ENCODE measurements at places on chromosomes 7 and 10. TPM values are rescaled to one million over a fixed set of nuclear protein-coding genes. Genes with fewer than 3 reads are reported as not detected.

DNA sequence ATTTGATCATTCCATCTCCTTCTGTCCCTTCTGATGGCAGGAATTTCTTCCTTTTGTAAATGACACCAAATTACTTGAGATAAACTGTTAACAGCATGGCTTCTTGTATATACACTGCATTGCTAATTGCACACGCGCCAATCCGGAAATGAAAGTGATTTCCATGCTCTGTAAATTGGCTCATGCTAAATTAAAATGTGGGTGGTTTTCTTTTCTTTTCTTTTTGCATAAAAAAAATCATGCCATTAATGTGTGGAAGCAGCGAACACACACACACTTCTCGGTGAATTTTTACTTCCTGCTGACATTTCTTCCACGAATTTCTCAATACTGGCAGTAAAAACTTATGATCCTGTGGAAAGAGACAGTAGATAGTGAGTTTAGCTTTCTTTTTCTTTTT is 123.1 kb upstream of the CCDC6 start:
- no peaks in the 10 kb centered on the region for H3K27me3 ChIP-seq
- no peak for DNase-seq
- no peaks in the 10 kb centered on the region for H3K4me1 ChIP-seq
- H3K36me3 ChIP-seq, result no peaks in the 10 kb centered on the region
- no peak overlapping the region for H3K27ac ChIP-seq

DNA sequence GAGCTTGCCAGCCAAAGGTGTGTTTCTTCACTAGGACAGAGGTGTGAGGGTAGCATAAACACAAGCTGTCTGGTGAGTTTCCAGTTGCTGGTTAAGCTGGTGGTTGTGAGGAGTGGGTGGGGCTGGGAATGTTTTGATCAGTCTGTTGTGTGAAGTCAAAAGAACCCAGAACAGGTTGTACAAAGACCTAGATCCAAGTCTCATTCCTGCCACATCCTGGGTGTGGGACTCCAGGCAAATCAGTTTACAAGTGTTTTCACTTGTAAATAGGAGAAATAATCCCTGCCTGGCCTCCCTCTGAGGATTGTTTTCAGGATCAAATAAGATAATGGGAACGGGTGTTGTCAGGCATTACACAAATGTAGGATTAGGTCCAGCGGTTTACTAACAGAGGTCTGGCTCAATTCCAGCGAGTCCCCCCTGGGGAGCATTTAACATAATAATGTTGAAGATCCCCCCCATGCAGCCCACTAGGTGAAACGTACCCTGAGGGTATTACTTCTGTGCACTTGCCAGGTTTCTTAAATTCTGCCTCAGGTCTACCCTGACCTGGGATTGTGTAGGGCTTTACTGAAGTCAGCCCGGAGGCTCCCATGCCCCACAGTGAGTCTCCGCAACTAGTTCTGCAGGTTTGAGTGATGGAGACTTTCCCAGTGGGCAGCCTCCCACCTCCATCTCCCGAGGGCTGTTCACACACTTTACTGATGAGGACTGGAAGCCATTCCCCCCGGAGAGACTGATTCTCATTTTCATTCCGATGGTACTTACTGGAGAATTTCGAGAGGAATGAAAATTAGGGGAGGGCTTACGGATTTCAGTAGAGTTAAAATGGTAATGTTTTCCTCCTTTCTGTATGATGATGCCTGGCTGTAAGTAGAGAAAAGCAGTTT is 2.7 kb upstream of the FRAT2 start:
- no peaks in the 10 kb centered on the region for H3K36me3 ChIP-seq
- no peak overlapping the region for H3K4me3 ChIP-seq
- no peak overlapping the region for H3K27ac ChIP-seq
- H3K4me1 ChIP-seq, result peaks cover 25% of the 10 kb centered on the region
- peaks cover 14% of the 10 kb centered on the region for H3K27me3 ChIP-seq

- H3K27me3 ChIP-seq, result peaks cover 36% of the 10 kb centered on the region
- no peaks in the 10 kb centered on the region for H3K36me3 ChIP-seq
- DNase-seq, result no peak
- no peak overlapping the region for H3K27ac ChIP-seq
- peaks cover 9% of the 10 kb centered on the region for H3K4me1 ChIP-seq
Measured at GRCh38 chr7:100968031-100968430, 1.3 kb upstream of the MUC12 start.

GRCh38 chr10:88125766-88126165 is 262.3 kb downstream of the PTEN start:
- no peak for DNase-seq
- H3K4me1 ChIP-seq, result peaks cover 2% of the 10 kb centered on the region
- H3K27ac ChIP-seq, result no peak overlapping the region
- H3K36me3 ChIP-seq, result no peaks in the 10 kb centered on the region

DNA sequence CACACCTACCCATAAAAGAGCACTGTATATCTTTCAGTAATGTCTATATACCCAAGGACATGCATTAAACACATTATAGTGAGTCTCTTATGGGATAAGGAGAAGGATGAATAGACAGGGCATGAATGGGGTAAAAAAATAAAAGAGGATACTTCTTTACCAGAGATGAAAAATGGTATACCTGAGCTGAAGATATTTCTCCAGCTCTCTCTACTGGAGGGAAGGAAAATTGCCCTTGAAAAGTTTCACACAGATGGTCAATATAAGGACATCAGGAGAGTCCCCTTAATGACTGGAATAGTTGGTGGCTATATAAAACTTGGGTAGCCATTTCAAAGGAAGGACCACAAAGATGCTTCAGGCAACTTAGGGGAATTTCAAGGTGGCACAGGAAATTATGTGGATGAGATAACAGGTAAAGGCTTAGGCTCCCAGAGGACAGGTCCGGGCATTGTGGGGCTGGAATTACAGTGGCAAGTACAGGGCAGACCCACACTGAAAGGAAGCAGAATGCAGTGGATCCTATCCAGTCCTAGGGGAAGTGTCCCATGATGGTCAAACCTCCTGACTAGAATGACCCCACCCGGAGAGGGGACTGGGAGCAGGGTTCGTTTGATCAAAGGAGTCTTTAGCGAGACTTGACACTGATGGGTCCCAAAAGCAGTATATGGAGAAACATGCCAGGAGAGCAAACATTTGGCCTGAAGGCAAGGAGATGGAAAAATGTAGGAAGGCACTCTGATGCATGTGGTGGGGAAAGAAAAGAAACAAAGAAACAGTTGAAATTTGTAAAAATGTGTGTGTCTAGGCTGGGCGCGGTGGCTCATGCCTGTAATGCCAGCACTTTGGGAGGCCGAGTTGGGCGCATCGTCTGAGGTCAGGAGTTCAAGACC is 35.6 kb downstream of the PLAU start:
- H3K4me3 ChIP-seq, result no peak overlapping the region
- H3K36me3 ChIP-seq, result no peaks in the 10 kb centered on the region
- peaks cover 2% of the 10 kb centered on the region for H3K27me3 ChIP-seq
- H3K27ac ChIP-seq, result no peak overlapping the region

DNA sequence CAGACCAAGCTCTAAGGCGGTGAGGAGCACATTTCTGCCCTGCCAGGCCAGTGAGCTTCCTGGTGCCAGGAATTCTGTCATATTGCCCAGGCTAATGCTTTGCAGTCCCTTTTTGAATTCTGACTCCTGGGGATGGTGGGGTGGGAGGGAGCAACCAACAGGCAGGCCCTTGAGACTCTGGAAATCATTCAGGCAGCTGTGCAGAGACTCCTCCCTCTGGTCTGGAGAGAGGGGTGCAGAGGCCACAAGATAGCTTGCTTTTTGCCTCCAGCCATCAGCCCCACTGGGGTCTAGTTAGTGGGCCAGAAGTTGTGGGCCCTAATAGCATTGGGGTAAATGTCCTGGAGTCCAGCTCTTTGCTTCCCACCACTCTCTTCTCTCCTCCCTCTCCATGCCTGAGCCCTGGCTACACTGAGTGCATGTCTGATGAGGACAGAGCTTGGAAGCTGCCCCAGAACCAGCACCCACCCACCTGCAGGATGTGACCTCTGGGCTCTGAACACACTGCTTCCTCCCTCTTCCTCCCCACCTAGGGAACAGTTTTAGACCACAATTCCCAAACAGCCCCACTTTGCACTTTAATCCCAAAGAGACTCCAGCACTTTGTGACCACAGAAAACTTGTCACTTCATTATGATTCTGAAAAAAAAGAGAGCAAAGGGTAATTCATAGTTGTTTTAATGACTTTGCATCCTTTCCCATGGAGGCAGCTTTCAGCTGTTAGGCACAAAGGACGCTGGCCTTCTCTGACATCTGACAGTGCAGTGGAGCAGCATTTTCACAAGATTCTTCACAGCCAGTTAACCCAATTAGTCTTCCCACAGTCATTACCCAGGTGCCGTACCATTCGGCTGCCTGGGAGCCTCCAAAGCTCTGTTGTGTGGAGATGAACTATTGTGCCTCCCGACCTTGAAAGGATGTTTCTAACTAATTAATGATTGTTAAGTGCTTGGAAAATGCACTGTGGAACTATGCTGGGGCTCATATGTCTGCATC is 262.5 kb downstream of the TRIL start:
- peaks cover 5% of the 10 kb centered on the region for H3K4me1 ChIP-seq
- H3K27me3 ChIP-seq, result no peaks in the 10 kb centered on the region
- no peak for DNase-seq
- no peaks in the 10 kb centered on the region for H3K36me3 ChIP-seq
- H3K27ac ChIP-seq, result no peak overlapping the region

The NYAP1 gene
- total RNA-seq, result 0.24 TPM

GRCh38 chr7:22651534-22652243 is 75.3 kb upstream of the IL6 start:
- H3K36me3 ChIP-seq, result no peaks in the 10 kb centered on the region
- DNase-seq, result no peak
- no peak overlapping the region for H3K27ac ChIP-seq
- H3K4me3 ChIP-seq, result no peak overlapping the region
- no peaks in the 10 kb centered on the region for H3K27me3 ChIP-seq

DNA sequence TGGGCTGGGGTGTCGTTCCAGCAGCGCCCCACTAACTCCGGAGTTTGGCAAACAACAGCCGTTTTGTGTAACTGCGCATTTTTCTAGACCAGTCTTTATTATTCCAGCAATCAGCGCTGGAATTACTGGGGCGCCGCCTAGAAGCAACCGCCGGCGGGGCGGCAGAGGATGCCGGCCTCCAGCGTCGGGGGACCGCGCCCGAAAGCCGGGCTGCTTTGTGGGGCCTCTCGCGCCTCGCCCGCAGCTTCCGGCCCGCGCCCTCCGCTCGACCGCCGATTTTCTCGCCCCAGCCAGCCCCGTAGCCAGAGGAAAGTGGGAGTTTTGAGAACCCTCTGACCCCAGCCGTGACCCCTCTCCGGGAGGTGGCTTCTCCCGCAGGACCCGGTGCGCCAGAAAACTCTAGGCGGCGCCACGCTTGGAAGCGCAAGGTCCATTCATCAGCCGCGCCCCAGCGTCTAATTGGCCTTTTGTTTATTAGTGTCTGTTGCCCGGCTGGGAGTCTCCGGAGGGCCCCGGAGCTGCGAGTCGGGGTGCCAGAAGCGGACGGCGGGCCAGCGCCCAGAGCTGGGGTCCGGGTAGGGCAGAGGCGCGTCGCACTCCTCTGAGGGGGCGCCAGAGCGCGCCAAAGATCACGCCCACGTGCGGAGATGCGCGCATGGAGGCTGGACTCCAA is 10.7 kb downstream of the EMX2 start:
- no peak overlapping the region for H3K27ac ChIP-seq
- no peaks in the 10 kb centered on the region for H3K36me3 ChIP-seq
- peaks cover 81% of the 10 kb centered on the region for H3K27me3 ChIP-seq
- H3K4me3 ChIP-seq, result no peak overlapping the region
- no peaks in the 10 kb centered on the region for H3K4me1 ChIP-seq

DNA sequence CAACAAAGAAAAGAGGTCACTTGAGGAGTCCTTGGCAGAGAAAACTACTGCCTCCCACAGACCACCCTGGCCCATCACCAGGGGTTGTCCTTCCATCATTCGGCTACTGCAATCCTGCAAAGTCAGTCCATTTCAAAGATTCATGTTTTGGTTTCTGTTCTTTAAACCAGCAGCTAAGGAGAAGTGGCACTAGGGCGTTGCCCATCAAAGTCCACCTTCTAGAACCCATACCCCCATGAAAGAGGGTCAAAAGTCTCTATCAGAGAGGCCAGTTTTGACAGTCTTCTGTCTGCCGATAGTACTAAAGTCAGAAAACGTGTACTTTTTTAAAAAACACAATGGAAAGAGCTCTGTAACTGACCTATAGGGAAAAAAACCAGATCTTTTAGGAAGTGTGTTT is 14.4 kb downstream of the CCDC6 start:
- H3K36me3 ChIP-seq, result no peaks in the 10 kb centered on the region
- H3K27ac ChIP-seq, result no peak overlapping the region
- no peak for DNase-seq
- H3K4me3 ChIP-seq, result no peak overlapping the region
- no peaks in the 10 kb centered on the region for H3K27me3 ChIP-seq
- no peaks in the 10 kb centered on the region for H3K4me1 ChIP-seq

The EMX2 gene
- 0.09 TPM for total RNA-seq

DNA sequence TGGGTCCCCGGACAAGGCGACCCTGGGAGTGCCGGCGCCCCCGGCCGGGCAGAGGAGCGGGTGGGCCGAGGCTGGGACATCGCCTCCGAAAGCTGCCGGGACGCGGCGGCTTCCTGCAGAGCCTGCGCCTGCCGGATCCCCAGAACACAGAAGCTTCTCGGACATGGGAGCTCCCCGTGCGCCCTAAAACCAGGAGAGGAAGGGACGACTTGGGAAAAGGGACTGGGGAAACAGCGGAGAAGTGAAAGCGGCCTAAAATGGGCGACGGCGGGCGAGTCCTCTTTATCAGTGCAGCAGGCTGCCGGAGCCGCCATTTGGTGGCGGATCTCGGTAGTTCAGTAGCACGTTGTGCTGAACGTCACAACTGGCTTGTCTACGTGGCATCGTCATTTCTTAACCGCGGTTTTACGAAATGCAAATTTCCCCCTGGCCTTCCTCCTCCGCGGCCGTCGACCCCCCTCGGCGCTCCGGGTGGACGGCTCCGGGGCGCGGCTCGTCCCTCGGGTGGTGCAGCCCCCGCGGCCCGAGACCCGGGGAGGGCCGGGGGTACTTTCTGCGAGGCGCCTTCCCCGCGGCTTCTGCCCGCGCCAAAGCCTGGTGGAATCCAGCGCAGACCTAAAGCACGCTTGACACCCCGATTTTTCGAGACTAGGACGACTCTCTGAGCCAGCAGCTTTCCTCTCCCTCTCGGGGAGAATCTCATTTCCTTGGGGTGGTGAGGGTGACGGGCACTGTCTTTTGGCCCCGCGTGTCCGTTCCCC is 9.9 kb upstream of the SPAG6 start:
- peaks cover 34% of the 10 kb centered on the region for H3K4me1 ChIP-seq
- H3K27me3 ChIP-seq, result peaks cover 53% of the 10 kb centered on the region

The ARHGEF35 gene
- total RNA-seq, result 1.3 TPM

DNA sequence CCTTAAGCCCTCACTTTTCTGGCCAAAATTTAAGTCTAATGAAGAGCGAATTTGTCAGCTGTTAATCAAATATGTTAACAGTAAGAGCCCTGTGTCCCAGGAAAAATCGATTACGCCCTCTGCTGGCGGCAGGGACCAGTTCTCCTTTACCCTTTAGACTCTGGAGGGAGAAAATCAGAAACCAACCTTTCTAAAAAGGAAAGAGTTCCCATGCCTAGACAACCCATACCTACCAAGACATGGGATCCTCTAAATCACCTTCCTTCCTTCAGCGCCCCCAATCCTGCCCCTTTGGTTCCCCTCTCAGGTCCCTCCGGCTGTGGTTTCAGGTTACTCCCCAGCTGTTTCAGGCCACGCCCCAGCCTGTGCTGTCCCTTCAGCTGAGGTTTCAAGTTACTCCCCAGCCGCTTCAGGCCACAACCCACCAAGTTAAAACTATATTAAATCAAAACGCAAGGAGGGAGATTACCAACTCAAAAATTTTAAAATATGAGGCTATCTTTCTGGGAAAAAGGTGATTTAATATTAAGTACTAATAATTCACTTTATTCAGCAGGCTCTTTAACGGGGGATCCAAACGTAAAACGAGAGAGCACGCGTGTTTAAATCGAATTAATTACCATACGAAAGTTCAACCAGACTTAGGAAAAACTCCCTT is 1.4 kb upstream of the AKR1B15 start:
- no peaks in the 10 kb centered on the region for H3K4me1 ChIP-seq
- no peaks in the 10 kb centered on the region for H3K27me3 ChIP-seq
- no peak overlapping the region for H3K27ac ChIP-seq
- no peak overlapping the region for H3K4me3 ChIP-seq

The GPNMB gene
- total RNA-seq, result 63.4 TPM
